Activated T-helper 1 cell treated with anti-CD3 and anti-CD28 coated beads, Interleukin-12 subunit alpha, Interleukin-12 subunit beta, Interleukin-2, Interleukin-4 antibody, amounts not matched to agents 30 ng/mL and 10 ng/mL and 1 ng/mL, durations not matched to agents 14 hours and 24 hours and 36 hours (primary cell): ENCODE measurements at places on chromosomes 7 and 10. TPM values are rescaled to one million over a fixed set of nuclear protein-coding genes. Genes with fewer than 3 reads are reported as not detected.

DNA sequence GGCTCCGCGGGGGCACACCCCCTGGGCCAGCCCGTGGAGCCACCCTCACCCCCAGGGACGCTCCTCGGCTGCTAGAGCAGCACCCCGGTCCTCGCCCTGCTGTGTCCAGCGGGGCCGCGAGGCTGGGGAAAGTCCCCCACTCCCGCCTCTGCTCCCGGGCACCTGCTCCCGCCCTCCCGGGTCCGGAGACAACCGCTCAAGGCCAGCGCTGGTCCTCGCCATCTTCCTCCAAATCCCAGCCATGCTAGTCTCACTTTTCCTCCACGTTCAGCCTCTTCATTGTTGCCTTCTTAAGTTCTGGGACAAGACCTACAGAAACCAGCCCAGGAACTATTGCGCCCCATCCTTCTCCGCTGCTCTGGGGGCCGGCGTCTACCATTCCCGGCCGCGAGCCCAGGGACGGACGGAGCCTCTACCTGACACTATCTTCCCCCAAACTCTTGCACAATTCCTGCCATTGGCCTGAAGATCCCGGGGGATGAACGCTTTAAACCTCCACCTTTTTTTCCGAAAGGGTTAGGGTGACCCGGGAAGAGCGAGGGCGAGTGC lies 4.8 kb upstream of the KCP start:
- DNase-seq = no peak

GRCh38 chr10:34649385-34649784 lies 165.7 kb downstream of the PARD3 start:
- no peak for DNase-seq

DNA sequence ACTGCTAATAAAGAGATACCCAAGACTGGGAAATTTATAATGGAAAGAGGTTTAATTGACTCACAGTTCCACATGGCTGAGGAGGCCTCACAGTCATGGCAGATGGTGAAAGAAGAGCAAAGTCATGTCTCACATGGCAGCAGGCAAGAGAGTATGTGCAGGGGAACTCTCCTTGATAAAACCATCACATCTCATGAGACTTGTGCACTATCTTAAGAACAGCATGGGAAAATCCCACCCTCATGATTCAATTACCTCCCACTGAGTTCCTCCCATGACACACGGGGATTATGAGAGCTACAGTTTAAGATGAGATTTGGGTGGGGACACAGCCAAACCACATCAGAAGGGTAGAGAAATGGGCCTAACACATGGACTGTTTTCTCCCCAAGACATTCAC lies 156.3 kb downstream of the CCDC71L start:
- DNase-seq = no peak

The TAS2R3 gene
- 0.99 and 1.3 TPM in 2 replicates for total RNA-seq

DNA sequence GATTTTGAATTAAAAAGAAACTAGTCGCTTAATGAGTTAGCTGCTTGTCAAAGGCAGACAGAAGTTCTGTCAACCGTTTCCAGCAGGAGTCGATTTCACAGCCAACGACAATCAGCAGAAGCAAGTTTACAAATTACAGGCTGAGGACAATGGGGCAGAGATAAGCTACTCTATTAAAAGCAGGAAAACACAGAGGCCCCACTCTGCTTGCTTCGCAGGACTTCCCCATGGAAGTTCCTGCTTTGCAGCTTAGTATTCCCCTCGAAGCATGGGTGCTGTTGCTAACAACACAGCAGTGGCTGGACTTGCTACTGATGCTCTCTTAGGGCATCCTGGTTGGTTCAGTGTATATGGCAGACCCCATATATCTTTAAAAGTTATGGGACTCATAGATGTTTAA lies 50.8 kb upstream of the KLF6 start:
- no peak for DNase-seq

The CAV2 gene
- not detected in 2 replicates for total RNA-seq

DNA sequence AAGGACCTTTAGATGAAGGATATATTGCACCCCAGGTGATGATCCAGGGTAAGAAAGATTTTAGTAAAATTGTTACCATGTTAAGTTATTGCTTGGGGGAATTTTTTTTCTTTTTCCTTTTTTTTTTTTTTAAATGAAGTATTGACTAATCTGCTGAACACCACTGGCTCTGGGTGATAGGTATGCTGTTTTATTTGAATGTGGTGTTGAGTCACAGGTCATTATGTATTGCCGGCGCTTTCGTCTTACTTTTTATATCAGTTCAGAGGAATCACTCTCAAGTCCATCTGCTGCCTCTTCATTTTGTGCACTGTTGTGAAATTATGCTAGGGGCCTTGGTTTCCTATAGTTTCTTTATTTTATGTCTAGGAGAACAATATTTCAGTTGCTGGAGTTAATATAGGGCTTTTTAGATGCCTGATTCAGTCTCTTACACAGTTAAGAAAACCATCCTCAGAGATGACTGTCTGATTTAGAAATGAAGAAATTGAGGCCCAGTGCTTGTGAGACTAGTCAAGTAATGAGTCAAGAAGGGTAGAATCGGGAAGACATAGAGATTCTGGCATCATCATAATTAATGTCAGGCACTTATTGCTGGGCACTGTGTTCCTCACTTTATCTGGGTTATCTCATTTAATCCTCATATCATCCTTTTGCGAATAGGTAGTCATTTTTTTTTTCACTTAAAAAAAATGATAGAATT lies 38.7 kb downstream of the NRF1 start:
- no peak for DNase-seq

The RPA3 gene
- total RNA-seq = 106 and 110 TPM in 2 replicates

- DNase-seq = no peak
Observed at GRCh38 chr7:130367836-130368746, 12.2 kb upstream of the CPA1 start.
